ENCODE measurements at places on chromosomes 5 and 9.

- no peak for DNase-seq
Observed at GRCh38 chr5:178786859-178787499, 56.5 kb upstream of the ZNF354A start.

- no peak for DNase-seq
Observed at GRCh38 chr5:79697222-79698170, 7.9 kb downstream of the CMYA5 start.

DNA sequence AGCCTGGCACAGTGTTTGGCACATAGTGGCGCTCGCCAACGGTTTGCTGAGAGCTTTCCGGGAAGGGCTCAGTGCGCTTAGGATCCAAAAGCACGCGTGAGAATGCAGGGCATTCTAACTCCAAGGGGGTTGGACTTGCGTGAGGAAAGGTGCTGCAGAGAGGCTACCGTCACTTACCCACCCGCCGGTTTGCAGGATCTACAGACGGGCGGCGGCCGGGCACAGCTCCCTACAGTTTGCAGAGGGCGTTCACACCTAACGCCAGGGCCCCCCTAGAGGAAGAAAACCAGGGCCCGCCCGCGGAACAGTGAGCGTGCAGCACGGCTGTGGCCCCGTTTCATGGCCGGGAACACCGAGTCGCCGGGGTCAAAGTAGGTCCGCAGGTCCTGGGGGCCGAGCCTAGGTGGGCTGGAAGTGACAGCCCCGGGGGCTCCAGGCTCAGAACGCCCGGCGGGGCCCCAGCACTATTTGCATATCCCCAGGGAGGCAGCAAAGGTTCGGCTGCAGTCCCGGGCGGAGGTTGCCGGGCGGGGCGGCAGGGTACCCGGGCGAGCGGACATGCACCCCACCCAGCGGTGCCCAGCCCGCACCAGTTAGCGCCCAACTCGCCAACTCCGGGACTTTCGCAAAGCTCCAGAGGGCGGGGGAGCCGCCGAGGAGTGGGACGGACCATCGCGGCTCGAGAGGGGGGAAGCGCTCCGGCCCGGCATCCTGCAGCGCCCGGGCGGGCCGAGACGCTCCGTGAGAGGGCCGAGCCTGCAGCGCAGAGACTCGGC lies 526 bp upstream of the GALNT10 start:
- peak; percentile 78 for DNase-seq

DNA sequence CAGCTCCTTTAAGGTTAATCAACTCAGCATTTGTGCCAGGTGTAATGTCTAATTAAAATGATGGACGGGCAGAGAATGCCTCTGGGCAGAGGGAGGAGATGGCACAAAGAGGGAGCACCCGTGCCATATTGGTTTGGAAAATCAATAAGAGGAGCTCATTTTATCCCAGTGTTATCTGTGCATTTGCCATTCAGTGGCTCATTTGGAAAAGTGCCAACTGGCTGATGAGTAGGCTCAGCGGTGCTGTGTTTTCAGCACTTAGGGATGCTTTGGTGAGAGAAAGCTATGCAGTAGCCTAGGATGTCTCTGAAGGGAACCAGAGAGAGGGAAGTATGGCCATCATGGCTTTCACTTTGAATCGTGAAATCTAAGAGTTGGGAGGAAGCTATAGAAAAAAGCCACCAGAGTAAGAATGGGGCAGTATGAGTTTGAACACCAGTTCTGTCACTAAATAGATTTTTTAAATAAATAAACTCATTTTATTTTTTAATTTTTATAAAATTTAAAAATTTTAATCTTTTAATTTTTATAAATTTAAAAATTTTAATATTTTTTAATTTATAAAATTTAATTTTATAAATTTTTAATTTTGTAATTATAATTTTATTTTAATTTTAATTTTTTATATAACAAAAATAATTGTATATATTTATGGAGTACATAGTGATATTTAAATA lies 472.8 kb downstream of the BRINP1 start:
- DNase-seq = no peak

DNA sequence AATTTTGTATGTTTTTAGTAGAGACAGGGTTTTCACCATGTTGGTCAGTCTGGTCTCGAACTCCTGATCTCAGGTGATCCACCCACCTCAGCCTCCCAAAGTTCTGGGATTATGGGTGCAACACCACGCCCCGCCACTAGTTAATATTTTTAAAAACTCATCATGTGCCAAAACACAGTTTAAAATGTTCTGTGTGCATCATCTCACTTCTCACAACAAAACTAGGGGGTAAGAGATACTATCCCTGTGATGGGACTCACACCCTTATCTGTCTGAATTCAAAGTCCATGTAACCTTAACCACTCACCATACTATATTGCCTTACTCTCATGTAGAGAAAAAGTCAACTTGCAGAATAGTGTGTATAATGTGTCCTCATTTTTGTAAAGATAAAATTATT lies 2.6 kb downstream of the PKD2L2 start:
- DNase-seq = peak; percentile 35

GRCh38 chr9:129465834-129466535 lies 154.9 kb downstream of the C9orf50 start:
- no peak for DNase-seq

DNA sequence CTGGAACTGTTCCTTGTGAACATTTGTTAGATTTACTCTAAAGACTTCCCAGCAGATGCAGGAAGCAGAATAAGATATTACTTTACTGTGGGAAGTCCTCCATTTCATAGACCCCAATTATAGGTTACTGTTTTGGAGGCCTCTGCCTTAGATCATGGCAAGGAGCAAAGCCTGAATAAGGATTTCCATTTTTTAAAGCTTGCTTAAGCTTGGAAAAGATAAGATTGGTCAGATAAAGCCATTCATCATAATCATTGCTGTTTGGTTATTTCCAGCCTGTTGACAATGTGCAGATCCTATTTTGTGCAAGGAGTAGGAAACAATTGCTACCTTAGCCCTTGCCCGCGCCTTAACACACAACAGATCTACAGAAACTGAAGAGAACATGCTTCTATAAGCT lies 129.5 kb upstream of the ITGA1 start:
- no peak for DNase-seq

DNA sequence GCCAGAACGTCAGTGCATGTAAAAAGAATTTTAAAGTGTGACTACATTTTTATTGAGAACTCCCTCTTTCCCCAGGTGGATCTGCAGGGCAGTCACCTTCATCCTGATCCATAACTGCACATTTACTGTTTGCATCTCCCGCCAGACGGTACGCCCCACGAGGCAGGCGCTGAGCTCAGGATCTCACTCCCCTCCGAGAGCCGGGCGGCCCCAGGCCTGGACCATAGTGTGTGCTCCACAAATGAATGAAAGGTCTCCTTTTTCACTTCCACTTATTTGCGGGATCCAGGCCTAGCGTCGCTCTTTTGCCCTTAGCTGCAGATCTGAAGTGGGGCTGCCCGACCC lies 378 bp downstream of the DROSHA start:
- DNase-seq = peak; percentile 51

GRCh38 chr9:134641990-134642384 lies 384 bp downstream of the COL5A1 start:
- DNase-seq = no peak

DNA sequence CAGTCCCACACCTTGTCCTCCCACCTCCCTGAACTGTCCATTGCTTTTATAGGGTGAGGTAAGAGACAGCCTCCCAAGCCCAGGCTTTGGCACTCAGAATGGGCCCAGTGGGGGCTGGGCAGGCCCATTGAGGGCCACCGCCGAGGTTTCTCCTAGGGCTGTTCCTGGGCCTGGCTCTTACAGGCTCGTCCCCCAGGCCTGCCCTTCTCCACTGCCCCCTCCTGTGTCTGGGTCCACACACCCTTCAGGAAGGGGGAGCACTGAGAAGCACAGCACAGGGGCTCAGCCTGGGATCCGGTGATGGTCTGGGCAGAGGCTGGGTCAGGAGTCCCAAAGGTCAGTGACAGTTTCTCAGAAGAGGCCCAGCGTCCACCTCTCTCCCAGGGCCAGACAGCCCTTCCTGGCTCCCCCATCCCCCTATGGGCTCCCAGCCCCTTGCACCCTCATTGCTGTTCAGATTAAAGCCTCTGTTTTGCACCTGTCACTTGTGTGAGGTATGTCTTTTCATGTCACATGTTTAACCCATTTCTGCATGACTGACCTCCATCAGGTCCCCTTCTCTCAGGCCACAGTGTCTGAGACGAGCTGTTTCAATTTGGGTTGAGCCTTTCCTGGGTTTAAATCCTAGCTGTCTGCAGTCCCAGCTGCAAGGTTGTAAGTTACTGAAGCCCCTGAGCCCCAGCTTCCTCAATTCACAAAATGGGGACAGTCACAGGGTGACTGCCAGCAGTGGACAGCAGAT lies 29.4 kb downstream of the IER5L start:
- DNase-seq = no peak

GRCh38 chr9:34413231-34413852 lies 36.6 kb upstream of the MYORG start:
- DNase-seq = peak; percentile 66

- peak; percentile 49 for DNase-seq
Observed at GRCh38 chr5:107670932-107671741, at the start of gene EFNA5. EFNA5 (minus strand) TSS chr5:107670937.

DNA sequence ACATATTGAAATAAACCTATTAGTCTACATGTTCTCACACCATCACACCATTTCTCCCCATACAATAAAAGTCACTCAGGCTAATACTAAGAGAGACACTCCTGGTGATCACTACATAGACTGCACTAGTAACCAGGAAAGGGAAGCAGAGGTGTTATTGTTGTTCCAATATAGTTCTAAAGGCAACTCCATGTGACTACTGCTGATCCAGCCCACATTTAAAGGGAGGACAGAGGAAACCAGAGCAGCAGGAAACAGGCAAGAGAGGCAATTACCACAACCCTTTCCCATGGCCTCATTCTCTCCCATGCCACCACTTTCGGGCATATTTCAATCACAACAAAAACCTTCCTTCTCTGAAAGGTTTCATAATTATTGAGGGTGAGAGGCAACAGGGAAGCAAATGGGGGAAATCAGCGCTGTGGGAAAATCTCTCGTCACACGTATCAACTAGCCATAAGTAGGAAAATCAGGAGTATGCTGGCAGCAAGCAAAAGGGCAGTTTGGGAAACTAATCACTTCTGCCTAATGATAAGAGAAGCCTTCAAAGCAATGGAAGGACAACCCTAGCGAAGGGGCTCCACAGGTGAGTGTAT lies 1.8 kb downstream of the UBAP2 start:
- no peak for DNase-seq

- DNase-seq = no peak
Observed at GRCh38 chr9:123796618-123797484, 133.1 kb downstream of the DENND1A start.

All from activated CD8-positive, alpha-beta T cell treated with anti-CD3 and anti-CD28 coated beads for 36 hours (primary cell).